Esophagus squamous epithelium (tissue), 5 donors: ENCODE measurements at places on chromosomes 5 and 9.

DNA sequence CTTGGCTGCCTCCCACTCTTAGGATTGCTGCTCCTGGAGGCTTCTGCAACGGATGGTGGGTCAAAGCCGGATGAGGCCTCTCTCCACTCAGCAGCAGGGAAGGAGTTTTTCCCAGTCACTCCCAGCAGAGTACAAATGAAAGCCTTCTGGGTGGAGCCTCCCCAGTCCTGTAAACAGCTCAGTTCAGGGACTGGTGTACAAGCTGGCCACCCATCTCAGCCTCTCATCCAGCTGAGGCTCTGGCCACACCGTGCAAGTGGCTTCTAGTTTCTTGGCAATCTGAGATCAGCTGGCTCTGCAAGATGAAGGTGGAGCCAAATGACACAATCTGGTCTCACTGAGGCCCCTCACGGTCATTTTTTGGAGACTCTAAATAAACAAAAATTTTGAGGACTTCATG lies 10.0 kb downstream of the GPX3 start:
- DNase-seq, result no peak

- DNase-seq, result no peak
Observed at GRCh38 chr9:32487981-32488380, 38.0 kb downstream of the RIGI start.

GRCh38 chr5:25345240-25345771 lies 700.5 kb upstream of the CDH10 start:
- DNase-seq, result no peak

DNA sequence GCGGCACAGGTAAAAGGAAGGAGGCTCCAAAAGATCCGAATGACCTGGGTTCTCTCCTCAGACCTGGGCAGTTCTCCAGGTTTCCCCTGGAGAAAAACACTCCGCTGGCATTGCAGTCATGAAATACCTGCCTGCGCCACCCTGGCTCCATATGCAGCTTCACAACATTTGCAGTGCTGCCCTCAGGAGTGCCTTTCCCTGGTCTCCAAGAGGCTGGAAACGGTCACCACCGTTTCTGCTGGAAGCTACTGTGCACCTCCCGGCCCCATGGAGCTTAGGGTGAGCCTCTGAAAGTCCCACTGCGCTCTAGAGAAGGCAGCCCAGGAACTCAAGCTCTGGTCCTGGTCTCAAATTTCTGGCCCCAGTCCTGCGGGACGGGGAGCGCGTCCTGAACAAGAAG lies 670 bp downstream of the UGT3A1 start:
- DNase-seq, result no peak

DNA sequence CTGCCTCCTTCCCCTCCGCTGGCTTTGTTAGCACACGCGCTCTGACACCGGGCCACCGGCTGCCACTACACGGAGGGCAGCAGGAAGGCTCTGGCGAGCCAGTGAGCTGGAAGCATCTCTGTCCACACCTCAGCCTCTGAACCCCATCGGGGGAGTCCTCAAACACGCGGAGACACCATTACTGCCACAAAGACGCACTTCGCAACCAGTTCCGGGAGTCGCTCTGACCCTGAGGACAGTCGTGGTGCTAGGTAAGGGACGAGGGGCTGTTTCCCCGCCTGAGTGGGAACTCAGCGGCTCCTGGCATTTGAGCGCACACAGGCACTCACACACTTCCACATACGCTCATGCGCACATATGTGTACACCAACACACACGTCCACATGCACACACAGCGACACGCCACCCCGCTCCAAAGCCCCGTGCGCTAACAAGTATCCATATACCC lies 160.0 kb downstream of the C9orf152 start:
- no peak for DNase-seq

GRCh38 chr9:130129432-130130061 lies 42.7 kb upstream of the NCS1 start:
- no peak for DNase-seq

- DNase-seq, result no peak
Observed at GRCh38 chr5:124474528-124475215, 271.8 kb downstream of the ZNF608 start.

DNA sequence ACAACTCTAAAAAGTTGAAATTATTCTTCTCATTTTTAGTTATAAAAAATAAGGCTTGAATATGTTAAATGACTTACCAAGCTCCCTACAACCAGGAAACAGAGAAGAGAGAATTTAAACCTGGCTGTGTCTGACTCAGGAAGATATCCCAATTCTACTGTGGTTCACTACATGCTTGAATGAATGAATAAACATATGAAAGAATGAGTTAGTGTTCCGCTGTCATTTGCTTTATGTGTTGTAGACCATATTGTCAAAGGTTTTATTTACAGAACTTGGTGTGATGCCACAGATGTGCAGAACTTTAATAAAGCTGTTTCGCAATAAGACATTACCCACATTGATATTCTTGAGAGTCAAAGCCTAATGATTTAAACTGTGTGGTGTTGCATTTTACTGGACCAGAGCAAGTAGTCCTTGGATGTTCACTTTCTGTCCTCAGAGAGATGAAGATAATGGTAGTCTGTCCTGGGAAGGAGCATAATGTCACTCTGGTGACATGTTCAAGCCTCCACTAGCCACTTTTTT lies 313.2 kb downstream of the TRIM32 start:
- DNase-seq, result no peak

DNA sequence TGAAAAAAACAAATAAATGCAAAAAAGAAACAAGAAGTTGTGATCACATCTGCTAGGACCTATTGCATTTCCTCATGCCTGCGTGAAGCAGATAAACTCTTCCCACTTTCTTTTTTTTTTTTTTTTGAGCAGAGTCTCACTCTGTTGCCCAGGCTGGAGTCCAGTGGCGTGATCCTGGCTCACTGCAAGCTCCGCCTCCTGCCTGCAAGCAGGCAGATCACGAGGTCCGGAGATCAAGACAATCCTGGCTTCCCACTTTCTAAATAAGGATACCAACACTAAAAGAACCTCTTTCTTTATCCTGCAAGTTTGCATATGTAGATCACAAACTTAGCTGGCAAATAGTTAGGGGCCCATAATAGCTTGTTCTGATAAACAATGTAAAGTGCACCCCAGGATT lies 128.6 kb downstream of the ASTN2 start:
- no peak for DNase-seq

GRCh38 chr5:133669472-133669871 lies 57.1 kb upstream of the FSTL4 start:
- no peak for DNase-seq

DNA sequence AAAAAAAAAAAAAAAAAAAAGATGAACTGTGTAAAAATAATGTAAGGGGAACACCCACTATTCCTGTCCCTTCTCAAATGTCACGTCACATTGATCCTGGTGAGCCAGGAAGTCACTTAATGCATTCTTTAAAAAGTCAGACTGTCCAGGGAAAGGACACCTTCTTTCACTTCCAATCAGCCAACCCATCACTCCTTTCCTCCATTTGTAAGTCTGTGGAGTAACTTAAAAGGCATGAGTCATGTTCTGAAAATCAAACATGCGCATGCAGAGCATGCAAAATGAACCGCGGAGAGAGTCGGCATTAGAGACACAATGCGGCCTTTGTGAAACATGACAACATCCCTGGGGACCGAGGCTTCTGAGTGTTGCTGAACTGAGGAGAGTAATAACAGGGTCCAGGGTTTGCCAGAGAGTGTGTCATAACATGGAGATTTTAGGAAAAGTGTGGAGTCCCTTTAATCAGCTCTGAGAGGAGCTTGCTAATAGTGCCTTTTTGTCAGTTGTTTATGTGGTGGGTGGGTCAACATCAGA lies 77.6 kb upstream of the SEMA6A start:
- DNase-seq, result no peak

GRCh38 chr9:124437086-124437485 lies 13.2 kb upstream of the ADGRD2 start:
- no peak for DNase-seq

GRCh38 chr9:137762414-137763061 lies 115.0 kb upstream of the CACNA1B start:
- no peak for DNase-seq

GRCh38 chr5:42948961-42949347 lies 91.2 kb downstream of the ANXA2R start:
- no peak for DNase-seq

- no peak for DNase-seq
Observed at GRCh38 chr9:127660886-127661741, 45.7 kb upstream of the CFAP157 start.

GRCh38 chr9:120109242-120109641 lies 470.7 kb downstream of the CDK5RAP2 start:
- DNase-seq, result no peak

DNA sequence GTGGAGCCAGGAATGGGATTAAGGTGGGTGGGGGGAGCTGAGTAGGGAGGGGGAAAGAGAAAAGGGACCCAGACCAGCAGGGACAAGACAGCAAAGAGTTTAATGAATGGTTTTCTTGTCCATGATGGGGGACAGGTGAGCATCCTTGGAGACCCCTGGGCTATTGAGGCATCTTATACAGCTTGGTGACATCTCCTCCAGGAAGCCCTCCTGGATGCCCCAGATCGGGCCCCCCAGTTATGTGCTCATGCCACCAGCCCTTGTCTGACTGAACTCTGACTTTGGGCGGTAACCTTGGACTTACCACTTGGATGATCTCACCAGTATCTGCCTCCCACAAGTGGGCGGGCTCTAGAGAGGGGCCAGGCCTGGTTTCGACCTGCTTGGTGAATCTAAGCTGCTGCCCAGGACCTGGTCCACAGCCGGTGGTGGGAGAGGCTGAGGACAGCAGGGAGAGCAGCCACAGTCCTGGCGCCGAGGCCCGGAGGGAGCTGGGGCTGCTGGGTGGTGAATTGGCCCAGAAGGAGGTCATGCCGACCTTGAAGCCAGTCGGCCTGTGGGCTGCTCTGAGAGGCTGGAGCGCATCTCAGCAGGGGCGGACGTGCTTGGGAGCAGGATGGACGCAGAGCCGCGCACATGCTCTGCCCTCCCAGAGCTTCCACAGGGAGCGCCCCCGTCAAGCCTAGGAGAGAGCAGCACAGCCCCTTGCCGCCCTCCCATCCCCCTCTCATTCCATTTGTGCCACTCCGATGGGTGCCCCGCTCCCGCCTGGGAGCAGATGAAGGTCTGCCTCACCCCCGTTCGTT lies 36.2 kb downstream of the UNC5A start:
- no peak for DNase-seq

DNA sequence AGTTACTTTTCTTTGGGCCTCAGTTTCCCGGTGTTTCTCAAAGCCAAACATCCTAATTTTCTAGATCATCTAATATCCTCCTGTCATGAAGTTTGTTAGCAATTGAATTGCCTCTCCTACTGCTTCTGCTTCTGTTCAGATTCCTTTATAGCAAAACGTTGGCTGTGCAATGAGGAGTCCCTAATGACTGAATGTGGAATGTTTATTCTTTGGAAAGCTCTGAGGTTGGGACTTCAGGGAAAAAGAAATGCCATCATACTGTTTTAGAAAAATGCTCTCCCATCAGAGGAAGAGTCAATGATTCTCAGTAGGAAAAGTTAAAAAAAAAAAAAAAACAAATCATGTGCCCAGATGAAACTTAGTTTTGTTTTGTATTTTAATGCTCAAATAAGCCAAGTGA lies 268.7 kb upstream of the PAPPA start:
- DNase-seq, result no peak

- no peak for DNase-seq
Observed at GRCh38 chr5:67971223-67971830, 244.2 kb upstream of the PIK3R1 start.
